ENCODE measurements at places on chromosomes 16 and 17.

DNA sequence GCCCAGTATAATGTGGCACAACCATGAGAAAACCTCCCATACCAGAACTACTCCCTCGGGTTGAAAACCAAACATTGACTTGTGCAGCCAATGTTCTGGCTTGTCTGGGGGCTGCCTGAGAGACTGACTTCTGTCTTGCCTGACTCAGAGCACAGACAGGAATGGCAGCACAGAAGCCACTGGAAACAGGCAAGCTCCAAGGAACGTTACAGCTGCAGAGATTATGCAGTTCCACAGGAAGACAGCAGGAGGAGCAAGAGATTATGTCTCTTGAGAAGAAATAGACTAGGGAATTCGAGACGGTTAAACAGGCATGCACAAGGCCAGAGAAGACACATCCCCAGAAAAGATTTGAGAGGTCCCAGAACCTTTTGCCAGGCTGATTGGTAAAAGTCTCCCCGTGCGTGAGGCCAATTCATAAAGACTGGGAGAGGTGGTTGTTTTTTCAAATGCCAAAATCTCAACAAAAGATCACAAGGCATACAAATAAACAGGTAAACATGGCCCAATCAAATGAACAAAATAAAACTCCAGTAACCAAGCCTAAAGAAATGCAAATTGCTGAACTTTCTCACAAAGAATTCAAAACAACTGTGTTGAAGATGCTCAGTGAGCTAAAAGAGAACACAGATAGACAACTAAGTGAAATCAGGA, 90.6 kb upstream of the CDH5 start:
- DNase-seq = peak; percentile 50

- DNase-seq = no peak
Observed at GRCh38 chr17:77726549-77727006, 231.9 kb upstream of the TNRC6C start.

GRCh38 chr16:53901408-53901807, 197.5 kb downstream of the FTO start:
- no peak for DNase-seq

DNA sequence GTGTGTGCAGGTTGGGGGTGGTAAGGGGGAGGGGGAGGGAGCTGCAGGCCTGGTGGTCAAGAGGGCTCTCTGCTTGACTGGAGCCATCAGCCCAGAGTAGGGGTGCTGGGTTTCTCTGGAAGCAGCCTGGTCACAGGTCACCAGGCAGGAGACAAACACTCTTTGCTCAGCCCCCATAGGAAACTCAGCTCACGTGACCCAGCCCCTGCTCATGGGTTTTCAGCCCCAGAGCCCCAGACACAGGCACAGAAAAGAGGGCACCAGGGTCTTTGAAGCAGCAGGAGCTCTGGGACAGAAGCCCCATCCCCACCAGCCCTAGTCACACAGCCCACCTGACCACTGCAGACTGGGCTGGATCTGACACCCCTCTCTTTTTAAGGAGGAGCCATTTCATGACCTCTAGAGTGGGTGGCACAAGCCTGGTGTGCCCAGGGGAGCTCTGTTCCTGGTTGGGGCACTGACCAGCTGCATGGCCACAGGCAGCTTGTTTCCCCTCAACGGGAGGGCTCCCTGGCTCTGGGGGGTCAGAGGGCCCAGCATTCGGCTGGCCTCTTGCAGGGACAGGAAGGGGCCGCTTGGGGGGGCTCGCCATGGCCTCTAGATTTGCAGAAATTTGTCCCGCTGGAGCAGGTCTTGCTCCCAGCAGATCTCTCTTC, 13.8 kb upstream of the CD79B start:
- no peak for DNase-seq

DNA sequence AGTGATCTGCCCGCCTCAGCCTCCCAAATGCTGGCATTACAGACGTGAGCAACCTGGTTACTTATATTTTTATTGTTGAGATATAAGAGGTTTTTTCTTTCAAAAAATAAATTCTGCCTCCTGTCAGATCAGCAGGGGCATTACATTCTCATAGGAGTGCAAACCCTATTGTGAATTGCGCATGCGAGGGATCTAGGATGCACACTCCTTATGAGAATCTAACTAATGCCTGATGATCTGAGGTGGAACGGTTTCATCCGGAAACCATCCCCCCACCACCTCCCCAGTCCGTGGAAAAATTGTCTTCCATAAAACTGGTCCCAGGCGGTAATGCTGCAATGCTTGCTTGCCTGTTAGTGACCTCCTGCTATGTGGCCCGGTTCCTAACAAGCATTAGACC, 7.5 kb upstream of the CNEP1R1 start:
- DNase-seq = no peak

GRCh38 chr17:29010586-29010985, 4.8 kb upstream of the SEZ6 start:
- no peak for DNase-seq

DNA sequence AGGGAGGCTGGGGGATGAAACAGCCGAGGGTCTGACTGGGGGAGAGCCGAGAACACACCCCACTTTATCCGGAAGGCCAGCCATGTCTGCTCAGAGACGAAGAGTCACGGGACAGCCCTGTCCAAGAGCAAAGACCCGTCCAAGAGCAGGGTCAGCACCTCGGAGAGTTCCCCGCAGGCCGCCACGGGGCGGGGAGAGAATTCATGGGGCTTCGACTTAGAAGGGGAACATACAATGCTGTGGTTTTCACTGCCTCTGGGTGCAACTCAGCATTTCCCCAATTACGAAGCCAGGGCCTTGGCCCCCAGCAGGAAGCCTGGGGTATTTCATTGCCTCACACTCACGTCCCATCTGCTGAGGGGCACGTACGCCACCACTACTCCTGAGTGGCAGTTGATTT, 59.3 kb downstream of the JPH3 start:
- DNase-seq = peak; percentile 49

GRCh38 chr17:51261024-51261963, 948 bp downstream of the UTP18 start:
- DNase-seq = peak; percentile 17

- DNase-seq = no peak
Observed at GRCh38 chr17:78779850-78780249, 2.2 kb downstream of the CYTH1 start.

- DNase-seq = peak; percentile 43
Observed at GRCh38 chr17:17913695-17914332, 58.4 kb downstream of the TOM1L2 start.

GRCh38 chr17:45316434-45317110, at the start of gene MAP3K14:
MAP3K14 (minus strand) TSS chr17:45317020; CDS start chr17:45290745, 26,275 bp downstream.
- DNase-seq = peak; percentile 68

- DNase-seq = no peak
Observed at GRCh38 chr17:49130891-49131290, 1.7 kb upstream of the B4GALNT2 start.

DNA sequence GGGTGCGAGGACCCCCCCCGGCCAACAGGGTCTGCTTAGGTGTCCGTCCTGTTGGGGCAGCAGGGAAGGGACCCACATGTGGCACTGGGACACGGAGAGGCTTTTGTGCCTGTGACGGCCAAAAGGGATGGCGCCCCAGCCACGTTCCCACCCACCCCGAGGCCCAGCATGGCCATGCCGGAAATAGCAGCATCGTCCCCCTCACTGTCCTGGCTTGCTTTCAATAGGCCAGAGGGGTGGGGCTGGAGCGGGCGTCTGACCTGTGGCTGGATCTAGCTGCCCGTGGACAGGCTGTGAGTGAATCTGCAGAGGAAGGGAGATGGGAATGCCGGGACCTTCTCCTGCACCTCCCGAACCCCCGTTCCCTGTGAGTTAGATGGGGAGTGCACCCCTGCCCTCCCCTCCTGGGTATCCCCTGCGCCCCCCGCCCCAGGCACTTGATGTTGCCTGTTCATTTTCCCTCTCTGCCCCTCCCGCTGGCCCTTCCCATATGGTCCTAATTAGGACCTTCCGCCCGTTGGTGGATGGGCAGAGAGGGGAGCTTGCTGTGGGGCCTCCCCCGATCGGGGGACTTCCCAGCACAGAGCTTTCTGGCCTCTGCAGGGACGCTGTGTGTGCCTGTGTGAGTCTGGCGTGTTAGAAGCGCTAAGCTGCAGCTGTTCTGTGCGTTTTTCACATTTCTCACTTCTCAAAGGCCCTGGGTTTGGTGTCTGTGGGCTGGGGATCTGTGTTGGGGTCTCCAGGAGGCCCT, 292.8 kb downstream of the SEC14L1 start:
- DNase-seq = peak; percentile 72

GRCh38 chr16:6560306-6561100, 772.1 kb upstream of the RBFOX1 start:
- no peak for DNase-seq

DNA sequence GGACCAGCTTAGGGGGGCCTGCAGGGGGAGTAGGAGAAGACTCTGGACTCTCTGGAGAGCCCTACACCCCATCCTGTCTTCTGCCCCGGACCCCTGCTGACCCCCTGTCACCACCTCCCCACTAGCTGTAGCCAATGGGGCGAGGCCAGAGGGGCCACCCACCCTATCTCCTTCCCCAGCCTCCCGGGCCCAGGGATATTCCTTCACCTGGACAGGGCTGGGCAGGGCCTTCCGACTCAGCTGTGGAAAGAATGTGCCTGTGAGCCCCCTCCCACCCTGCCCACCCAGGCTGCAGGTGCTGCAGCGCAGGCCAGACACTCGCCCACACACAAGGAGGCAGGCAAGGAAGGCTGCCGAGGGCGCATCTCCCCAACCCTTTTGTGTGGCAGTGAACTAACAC, 23.0 kb downstream of the TSPOAP1 start:
- no peak for DNase-seq

DNA sequence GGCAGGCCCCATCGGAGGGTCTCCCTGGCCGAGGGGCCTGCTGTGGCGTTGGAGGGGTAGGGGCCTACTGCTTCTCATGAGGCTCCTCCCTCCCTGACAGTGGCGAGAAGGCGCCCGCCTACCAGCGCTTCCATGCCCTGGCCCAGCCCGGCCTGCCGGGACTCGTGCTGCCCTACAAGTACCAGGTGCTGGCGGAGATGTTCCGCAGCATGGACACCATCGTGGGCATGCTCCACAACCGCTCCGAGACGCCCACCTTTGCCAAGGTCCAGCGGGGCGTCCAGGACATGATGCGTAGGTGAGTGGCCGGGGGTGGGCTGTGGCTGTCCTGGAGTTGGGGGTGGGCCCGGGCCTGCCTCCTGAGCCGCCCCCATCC, 1.7 kb downstream of the CDT1 start:
- DNase-seq = no peak

DNA sequence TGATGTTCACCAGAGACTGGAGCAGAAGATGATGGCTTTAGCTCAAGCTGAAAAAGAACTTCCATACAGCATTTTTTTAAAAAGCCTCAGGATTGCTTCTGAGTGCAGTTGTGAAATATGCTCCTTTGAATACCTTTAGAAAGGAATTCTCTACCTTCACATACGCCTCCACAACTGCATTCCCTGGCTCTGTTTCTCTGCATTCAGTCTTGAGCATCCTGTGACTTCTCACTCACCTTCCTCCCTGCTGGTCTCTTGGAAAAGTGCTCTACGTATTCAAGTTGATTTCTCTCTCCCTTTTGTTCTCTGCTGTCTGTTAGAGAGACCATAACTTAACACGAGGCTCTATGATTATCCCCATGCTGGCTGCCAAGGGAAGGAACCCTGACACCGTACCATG, 34.5 kb downstream of the HS3ST2 start:
- DNase-seq = no peak

DNA sequence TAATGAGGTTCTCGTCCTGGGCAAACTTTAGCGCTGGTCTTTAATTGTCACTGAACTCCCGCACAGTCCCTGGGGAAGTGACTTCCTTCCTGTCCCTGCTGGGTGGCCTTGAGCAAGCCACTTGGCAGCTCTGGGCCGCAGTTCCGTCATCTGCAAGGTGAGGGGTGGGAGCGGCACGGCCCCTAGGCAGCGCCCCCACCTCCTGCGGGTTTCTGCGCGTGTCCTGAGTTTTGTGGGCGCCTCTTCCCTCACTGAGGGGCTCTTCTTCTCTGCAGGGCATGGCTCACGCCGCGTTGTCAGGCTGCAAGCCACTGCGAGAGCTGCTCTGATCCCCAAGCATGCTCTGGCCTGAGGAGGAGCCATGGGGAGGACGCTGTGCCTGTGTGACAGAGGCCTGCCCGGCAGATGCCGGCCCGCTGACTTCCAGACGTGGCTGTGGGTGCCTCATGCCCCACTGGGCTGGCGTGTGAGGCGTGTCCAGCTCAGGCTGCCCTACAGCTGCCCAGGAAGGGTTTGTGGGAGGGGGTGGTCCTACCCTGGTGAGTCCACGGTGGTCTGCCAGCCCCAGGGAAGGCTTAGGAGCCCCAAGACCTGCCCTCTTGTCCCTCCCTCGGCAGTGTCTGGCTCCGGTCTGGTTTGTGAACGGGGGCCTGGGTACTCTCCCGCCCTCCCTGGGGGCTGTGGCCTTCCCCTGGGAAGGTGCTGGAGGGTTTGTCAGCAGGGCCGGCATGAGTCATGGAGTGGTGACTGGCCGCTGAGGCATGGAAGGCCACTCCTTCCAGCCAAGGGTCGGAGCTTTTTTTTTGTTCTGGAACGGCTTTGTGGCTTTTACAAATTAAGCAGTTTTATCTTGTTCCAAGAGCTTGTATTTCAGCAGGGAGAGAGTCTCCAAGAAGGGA, 182.0 kb downstream of the SEC14L1 start:
- DNase-seq = peak; percentile 71

GRCh38 chr17:47670064-47670463, 20.3 kb downstream of the KPNB1 start:
- no peak for DNase-seq

DNA sequence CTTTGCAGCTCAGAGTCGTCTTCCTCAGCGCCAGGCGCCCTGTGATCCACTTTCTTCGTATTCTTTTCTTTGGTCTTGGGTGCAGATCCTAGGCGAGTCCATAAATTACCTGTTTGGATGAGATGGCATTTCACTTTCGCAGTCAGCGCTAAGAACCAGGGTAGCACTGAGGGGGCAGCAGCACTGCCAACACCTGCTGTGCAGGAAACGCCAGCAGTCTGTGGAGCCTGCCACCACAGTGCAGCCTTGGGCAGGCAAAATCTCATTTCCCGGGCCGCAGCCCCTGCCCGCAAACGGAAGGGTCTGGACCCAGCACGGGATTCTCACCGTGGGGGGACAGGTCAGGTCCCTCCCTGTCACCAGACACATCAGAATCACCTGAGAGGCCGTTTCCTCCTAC, 12.2 kb upstream of the ITGAE start:
- DNase-seq = no peak

- peak; percentile 77 for DNase-seq
Observed at GRCh38 chr16:35431829-35432663, 1972.6 kb downstream of the TP53TG3F start.

GRCh38 chr17:29619251-29619650, 3.5 kb downstream of the CORO6 start:
- DNase-seq = no peak

DNA sequence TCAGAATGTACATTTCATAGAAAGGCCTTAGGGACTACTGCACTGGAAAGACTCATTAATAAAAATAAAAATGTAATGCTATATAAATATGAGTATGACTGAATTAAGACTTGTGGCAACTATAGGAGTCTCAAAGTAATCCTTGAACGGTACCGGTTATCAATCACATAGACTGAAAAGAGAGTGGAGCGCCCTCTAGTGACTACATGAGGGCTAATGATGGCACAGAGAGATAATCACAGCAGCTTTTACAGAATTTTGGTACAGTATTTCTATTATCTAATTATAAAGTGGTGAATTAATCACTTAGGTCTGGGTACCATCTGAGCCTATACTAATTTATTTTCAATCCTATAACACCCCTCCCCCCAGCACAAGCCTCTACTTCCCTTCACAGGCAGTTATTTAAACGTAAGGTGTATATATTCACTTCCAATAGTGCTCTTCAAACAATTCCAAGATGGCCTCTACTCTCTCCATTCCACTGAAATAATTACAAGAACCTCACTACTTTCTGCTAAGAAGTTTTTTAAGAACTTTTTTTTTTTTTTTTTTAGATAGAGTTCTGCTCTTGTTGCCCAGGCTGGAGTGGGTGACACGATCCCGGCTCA, 40.7 kb upstream of the ANKFY1 start:
- peak; percentile 63 for DNase-seq

Data from testis (tissue), 5 donors.